ENCODE measurements at places on chromosomes 4 and X.

GRCh38 chr4:80141543-80141942 lies 55.8 kb upstream of the PRDM8 start:
- H3K4me3 ChIP-seq: no peak overlapping the region
- no peak for DNase-seq
- H3K27me3 ChIP-seq: no peaks in the 10 kb centered on the region
- H3K4me1 ChIP-seq: no peaks in the 10 kb centered on the region
- no peak overlapping the region for H3K27ac ChIP-seq

- H3K4me3 ChIP-seq: no peak overlapping the region
- no peaks in the 10 kb centered on the region for H3K4me1 ChIP-seq
- H3K27ac ChIP-seq: no peak overlapping the region
These were observed 44.3 kb downstream of the TSPAN5 start for GRCh38 chr4:98614094-98614493.

GRCh38 chr4:168536448-168536847 lies 39.6 kb downstream of the PALLD start:
- H3K36me3 ChIP-seq: no peaks in the 10 kb centered on the region
- H3K27ac ChIP-seq: no peak overlapping the region
- H3K4me3 ChIP-seq: no peak overlapping the region
- H3K27me3 ChIP-seq: no peaks in the 10 kb centered on the region
- DNase-seq: no peak

DNA sequence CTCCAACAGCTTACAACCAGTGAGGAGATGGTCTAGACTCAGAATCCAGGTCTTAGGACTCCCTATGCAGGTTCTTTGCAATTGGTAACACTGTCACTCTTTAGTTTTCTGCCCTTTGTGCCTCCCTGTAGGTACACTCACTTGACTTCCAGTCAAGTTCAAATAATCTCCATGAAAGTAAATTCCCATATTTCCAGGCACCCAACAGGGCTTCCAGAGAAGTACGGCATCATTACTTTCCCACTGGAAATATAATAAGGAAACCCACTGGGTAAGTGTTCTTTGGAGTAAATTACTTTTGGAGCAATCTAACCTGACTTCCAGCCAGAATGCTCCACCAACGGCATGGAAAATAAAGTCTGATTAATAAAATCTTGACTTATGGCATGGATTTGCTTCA lies 338.9 kb downstream of the HNRNPD start:
- H3K27ac ChIP-seq: no peak overlapping the region
- no peaks in the 10 kb centered on the region for H3K4me1 ChIP-seq
- H3K4me3 ChIP-seq: no peak overlapping the region
- no peaks in the 10 kb centered on the region for H3K27me3 ChIP-seq

DNA sequence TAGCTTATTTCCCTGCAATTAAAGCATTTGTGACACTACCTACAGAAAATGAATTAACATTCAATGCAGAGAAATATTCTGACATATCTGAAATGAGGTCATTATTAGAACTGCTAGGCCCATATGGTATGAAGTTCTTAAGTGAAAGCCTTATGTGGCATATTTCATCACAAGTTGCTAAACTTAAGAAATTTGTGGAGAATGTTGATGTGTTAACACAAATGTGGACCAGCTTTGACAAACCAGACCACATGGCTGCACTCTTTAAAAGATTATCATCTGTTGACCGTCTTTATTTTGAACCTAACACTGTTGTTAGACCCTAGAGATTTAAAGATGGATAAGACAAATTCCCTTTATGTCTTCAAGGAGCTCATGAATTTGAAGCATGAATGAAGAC lies 1024.1 kb downstream of the RPA4 start:
- no peak overlapping the region for H3K4me3 ChIP-seq
- H3K27ac ChIP-seq: no peak overlapping the region
- H3K36me3 ChIP-seq: no peaks in the 10 kb centered on the region
- no peaks in the 10 kb centered on the region for H3K4me1 ChIP-seq

GRCh38 chr4:8315435-8316250 lies 46.1 kb downstream of the HTRA3 start:
- no peak overlapping the region for H3K4me3 ChIP-seq
- H3K27me3 ChIP-seq: no peaks in the 10 kb centered on the region
- no peaks in the 10 kb centered on the region for H3K4me1 ChIP-seq
- H3K27ac ChIP-seq: no peak overlapping the region

- no peaks in the 10 kb centered on the region for H3K4me1 ChIP-seq
- DNase-seq: no peak
- H3K4me3 ChIP-seq: no peak overlapping the region
- no peaks in the 10 kb centered on the region for H3K36me3 ChIP-seq
These were observed 30.3 kb downstream of the COPS4 start for GRCh38 chr4:83065266-83065665.

DNA sequence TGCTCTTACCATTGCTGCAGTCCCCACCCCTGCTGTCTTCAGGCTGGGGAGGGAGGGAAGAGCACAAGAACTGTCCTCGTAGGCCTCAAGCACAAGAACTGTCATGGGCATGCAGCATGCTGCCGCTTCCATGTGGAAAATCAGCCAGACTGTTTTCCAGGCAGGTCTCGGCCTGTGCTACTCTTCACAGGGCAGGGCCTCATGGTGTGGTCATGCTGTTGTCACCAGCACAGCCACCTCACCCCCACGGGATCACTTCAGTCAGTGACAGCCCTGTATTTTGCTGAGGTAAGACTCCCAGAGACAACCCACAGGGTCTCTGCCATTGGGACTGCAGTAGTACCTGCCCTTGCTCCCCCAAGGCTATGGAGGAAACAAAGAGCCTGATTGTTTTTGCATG lies 205.3 kb downstream of the NAP1L3 start:
- no peaks in the 10 kb centered on the region for H3K27me3 ChIP-seq
- H3K4me3 ChIP-seq: no peak overlapping the region
- no peak for DNase-seq
- H3K27ac ChIP-seq: no peak overlapping the region

- no peak overlapping the region for H3K27ac ChIP-seq
- H3K27me3 ChIP-seq: no peaks in the 10 kb centered on the region
- no peak for DNase-seq
- no peaks in the 10 kb centered on the region for H3K36me3 ChIP-seq
These were observed 234.2 kb downstream of the FRAS1 start for GRCh38 chr4:78291277-78291676.

- H3K4me3 ChIP-seq: no peak overlapping the region
- H3K4me1 ChIP-seq: no peaks in the 10 kb centered on the region
- H3K27ac ChIP-seq: no peak overlapping the region
- no peaks in the 10 kb centered on the region for H3K36me3 ChIP-seq
- DNase-seq: no peak
These were observed 275.8 kb upstream of the NR3C2 start for GRCh38 chr4:148717988-148718387.

- H3K36me3 ChIP-seq: no peaks in the 10 kb centered on the region
- no peak overlapping the region for H3K4me3 ChIP-seq
- no peaks in the 10 kb centered on the region for H3K27me3 ChIP-seq
- no peaks in the 10 kb centered on the region for H3K4me1 ChIP-seq
- no peak overlapping the region for H3K27ac ChIP-seq
These were observed 84.5 kb upstream of the ARHGEF9 start for GRCh38 chrX:63869506-63869905.

DNA sequence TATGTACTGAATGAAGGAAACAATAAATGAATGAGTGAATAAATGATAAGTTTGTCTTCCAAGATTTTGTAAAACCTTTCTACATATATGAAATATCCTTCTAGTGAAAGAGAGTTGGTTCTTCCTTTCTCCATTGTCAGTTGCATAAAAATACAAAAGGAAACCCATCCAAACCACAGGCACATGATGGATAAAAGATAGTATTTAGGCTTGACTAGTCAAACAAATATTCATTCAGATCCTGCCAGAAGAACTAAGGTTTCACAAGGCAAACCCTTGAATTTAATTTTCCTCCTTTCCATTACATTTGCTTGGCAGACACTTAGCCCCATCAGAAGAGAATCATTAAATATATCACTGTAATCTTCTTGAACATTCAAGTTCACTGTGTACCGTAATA lies 208.4 kb downstream of the COL25A1 start:
- H3K4me1 ChIP-seq: no peaks in the 10 kb centered on the region
- H3K36me3 ChIP-seq: no peaks in the 10 kb centered on the region
- H3K4me3 ChIP-seq: no peak overlapping the region
- no peaks in the 10 kb centered on the region for H3K27me3 ChIP-seq

DNA sequence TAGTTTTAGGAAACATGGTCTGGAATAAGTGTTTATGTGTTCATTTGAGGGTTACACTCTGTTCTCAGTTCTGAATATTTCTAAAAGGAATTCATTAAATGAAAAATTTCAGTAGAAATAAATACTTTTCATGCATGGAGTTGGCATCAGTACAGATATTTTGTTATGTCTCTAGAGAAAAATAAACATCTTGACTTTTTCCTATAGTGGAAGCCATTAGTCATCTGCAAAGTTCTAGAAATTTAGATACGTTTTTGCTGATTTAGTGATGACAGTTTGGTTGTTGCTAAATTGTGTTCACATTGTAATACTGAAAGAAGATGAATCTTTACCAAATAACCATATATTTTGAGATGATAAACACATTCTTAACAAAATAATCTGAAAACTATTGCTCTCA lies 268.2 kb upstream of the TEX13A start:
- no peak overlapping the region for H3K27ac ChIP-seq
- no peak overlapping the region for H3K4me3 ChIP-seq
- no peaks in the 10 kb centered on the region for H3K36me3 ChIP-seq
- H3K27me3 ChIP-seq: no peaks in the 10 kb centered on the region
- no peaks in the 10 kb centered on the region for H3K4me1 ChIP-seq

GRCh38 chr4:168797194-168797593 lies 212.9 kb downstream of the CBR4 start:
- H3K4me3 ChIP-seq: no peak overlapping the region
- no peaks in the 10 kb centered on the region for H3K4me1 ChIP-seq
- no peaks in the 10 kb centered on the region for H3K27me3 ChIP-seq
- no peak for DNase-seq
- no peaks in the 10 kb centered on the region for H3K36me3 ChIP-seq

DNA sequence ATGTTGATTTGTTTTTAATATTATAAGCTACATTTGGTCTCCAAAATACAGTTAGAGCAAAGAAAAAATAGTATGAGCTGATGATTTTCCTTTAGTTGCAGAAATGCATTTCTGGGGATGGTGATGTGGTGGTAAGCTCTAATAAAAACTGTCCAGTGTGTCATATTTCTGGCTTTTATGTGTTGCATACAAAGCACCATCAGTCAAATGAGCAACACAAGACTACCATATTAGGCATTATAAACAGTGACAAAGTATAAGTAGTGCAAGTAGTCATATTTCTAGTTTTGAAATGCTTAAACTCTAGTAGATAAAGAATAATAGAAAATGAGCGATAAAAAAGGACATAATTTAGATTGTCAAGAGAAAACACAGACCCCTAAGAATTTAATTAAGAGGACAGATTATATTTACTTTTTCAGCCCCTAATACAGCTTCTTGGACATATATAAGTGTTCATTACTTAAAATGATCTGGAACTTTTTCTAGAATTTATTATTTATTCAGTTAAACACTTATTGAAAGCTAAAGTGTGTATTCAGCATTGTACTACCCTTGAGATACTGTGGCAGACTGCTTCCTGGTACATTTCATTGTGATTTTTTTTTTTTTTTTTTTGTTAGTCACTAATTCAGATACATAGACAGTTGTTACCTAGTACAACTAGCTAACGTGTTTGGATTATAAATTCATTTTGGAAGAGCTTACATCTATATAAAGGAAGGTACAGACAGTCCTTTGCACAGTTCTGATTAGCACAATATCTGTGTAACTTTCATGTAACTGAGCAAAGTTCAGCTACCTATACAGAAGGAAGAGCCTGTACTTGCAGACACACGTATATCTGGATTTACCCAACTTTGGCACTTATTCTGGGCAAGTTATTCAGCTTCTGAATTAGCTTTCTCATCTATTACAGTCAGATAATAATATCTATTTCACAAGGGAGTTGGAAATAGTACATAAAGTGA lies 22.3 kb downstream of the RAP1GDS1 start:
- no peak overlapping the region for H3K4me3 ChIP-seq
- no peaks in the 10 kb centered on the region for H3K27me3 ChIP-seq
- H3K27ac ChIP-seq: no peak overlapping the region

DNA sequence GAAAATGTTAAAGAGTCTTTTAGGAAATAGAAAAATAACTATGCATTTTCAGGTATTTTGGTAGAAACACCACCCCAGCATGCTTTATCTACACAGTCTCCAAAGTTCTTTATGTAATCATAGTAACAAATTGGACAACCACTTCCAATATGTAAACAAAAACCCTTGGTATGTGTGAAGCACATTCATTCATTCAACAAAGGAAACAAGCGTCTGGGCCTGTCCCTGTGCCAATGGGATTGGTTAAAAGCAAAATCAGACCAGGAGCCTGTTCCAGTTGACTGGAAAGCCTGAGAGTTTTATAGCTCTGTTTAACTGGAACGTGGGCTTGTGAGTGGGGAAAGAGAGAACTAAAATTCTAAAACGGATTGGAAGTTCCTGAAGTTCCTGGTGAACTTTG lies 41.3 kb upstream of the TENM3 start:
- H3K27ac ChIP-seq: no peak overlapping the region
- H3K36me3 ChIP-seq: no peaks in the 10 kb centered on the region
- H3K4me3 ChIP-seq: no peak overlapping the region
- H3K27me3 ChIP-seq: no peaks in the 10 kb centered on the region
- no peaks in the 10 kb centered on the region for H3K4me1 ChIP-seq

GRCh38 chrX:119147486-119147885 lies 19.9 kb upstream of the KIAA1210 start:
- no peaks in the 10 kb centered on the region for H3K36me3 ChIP-seq
- no peak overlapping the region for H3K4me3 ChIP-seq
- no peak for DNase-seq
- no peaks in the 10 kb centered on the region for H3K27me3 ChIP-seq
- H3K4me1 ChIP-seq: no peaks in the 10 kb centered on the region
- no peak overlapping the region for H3K27ac ChIP-seq

DNA sequence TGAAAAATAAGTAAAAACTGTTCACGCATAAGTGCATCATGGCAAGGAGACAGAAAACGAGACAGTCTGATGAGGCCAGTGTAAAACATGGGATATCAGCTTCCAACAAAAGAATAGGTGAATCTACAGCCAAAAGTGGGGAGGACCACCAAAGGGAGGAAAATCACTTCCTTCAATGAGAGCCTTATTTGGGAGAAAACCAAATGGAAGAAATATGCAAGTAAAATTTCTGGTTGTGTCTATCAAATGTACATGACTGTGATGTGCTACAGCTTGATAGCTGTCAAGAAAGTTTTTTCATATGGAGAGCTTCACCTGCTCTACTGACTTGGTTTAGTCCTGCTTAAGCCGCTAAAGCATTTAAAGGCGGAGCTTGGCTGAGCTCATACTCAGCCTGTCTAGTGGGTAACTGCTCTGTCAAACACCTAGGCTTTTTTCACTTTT lies 66.2 kb downstream of the MAGEA1 start:
- no peak overlapping the region for H3K27ac ChIP-seq
- H3K36me3 ChIP-seq: no peaks in the 10 kb centered on the region
- DNase-seq: no peak
- no peak overlapping the region for H3K4me3 ChIP-seq
- no peaks in the 10 kb centered on the region for H3K4me1 ChIP-seq
- no peaks in the 10 kb centered on the region for H3K27me3 ChIP-seq
